ENCODE measurements at places on chromosomes 6 and 20.
A peak's percentile ranks its signal among the peaks of the same experiment; 100 is the strongest.

- DNase-seq = no peak
Observed at GRCh38 chr6:138230759-138231380, 12.6 kb upstream of the PBOV1 start.

GRCh38 chr6:151658091-151658490, 149.4 kb upstream of the ESR1 start:
- DNase-seq = no peak

GRCh38 chr6:40965046-40965445, 74.0 kb downstream of the UNC5CL start:
- no peak for DNase-seq

- no peak for DNase-seq
Observed at GRCh38 chr6:157061770-157062594, 261.3 kb downstream of the TMEM242 start.

- DNase-seq = no peak
Observed at GRCh38 chr6:63764318-63764916, 128.8 kb downstream of the PHF3 start.

DNA sequence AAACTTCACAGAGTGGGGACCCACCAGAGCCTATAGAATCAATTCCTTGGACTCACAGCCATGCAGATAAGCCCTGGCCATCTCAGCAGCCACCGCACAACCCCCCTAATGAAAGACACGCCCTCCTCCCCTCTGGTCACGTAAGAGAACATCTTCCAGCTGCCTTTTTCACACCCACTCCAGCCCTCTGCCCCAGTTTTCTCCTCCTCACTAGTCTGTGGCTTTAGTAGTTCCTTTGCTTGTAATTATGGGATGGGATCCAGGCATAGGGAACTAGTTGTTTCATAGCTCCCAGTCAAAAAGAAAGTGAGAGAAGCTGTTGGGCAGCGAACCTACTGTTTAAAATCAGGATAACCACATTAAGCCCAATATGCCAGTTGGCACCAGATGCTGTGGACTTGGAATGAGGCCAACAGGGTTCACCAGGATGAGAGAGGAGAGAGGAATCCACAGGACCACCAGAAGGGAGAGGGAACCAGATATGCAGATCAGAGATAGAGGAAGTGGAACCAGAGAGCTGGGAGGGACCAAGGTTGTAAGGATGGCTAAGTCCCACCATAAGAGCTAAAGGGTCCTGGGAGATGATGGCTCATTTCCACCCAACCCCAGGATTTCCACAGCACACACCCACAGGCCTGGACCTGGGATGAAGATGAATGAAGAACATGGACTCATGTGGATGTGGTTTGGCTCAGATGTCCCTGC, 9.0 kb upstream of the BTN3A1 start:
- DNase-seq = no peak

DNA sequence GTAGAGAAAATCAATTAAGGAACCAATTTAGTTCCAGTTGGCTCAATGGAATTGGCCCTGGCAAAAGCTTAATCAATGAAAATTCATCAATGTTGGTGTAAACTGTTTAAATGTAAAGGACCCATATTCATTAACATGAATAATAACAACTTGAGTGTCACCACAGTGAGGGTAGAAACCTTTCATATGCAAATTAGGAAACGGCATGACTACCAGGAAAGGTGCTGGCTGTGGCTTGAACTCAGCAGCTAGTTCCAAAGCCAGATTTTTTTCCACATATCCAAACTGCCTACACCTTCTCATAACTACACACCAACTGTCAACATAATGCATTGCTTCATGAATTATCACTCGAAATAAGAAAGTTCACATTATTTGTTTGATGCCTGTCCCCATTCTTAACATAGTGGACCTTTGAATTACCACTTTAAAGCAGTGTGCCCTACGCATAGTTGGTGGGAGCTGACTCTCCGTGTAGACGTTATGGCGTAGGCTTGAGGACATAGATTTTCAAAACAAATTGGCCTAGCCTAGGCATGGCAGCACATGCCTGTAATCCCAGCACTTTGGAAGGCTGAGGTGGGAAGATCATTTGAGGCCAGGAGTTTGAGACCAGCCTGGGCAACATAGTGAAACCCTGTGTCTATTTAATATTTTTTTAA, 19.7 kb downstream of the PBOV1 start:
- no peak for DNase-seq

GRCh38 chr6:137641474-137642077, 147.4 kb upstream of the OLIG3 start:
- peak; percentile 76 for DNase-seq

- DNase-seq = no peak
Observed at GRCh38 chr20:41061155-41061554, 32.5 kb downstream of the TOP1 start.
